ENCODE measurements at places on chromosomes 13 and 19.
A peak's percentile ranks its signal among the peaks of the same experiment; 100 is the strongest.

DNA sequence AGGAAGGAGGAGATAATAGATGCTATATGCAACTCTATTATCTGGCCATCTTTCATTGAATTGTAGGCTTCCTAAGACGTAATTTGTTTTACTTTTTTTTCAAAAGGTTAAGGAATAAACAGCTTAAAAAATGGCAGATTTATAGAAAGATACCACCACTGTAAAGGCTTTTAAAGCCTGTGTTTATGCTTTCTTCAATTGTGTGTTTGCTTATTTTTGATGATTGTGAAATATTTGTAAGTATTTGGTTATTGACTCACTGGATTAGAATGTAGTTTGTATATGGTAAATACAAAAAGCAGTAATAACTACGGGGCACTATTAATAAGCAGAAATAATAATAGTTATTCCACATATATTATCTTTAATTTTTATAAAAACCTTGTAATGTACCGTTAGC, 437.9 kb downstream of the KLF5 start:
- no peak for DNase-seq

DNA sequence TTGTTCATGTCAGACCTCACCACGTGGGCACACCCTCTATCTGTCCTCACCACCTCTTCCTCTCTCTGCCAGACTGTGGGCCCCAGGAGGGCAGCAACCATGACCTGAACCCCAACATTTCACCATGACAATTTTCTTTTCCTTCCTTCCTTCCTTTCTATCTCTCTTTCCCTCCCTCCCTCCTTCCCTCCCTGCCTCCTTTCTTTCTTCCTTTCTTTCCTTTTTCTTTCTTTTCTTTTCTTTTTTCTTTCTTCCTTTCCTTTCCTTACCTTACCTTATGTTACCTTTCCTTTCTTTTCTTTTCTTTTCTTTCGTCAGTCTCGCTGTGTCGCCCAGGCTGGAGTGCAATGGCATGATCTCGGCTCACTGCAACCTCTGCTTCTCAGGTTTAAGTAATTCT, 8.7 kb upstream of the FCER2 start:
- DNase-seq, result no peak

DNA sequence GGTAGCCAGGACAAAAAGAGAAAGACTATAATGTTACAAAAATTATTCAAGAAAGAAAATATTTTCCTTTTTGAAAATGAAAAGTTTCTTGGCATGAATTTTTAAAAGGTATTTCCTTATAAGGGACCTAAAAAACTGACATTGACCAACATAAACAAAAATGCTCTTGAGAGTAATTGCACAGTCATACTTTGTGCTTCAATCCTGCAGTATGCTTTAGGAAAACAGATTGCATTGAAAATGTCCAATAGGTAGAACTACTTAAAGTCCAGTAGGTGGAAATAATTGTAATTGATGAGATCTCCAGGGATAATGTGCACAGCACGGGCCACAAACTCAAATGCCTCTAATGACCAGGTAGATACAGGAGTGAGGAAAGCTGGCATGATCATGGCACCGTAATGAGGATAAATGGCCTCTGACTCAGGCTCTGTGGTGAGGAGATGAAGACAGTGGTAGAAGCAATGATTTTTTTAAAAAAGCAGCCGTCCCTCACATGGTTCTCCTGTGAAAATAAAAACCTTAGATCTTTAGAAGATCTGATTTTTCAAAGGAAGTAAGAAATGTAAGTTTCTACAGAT, 278.0 kb downstream of the ITGBL1 start:
- no peak for DNase-seq

- peak; percentile 72 for DNase-seq
These were observed 816 bp downstream of the SPRED3 start for GRCh38 chr19:38389101-38389925.

DNA sequence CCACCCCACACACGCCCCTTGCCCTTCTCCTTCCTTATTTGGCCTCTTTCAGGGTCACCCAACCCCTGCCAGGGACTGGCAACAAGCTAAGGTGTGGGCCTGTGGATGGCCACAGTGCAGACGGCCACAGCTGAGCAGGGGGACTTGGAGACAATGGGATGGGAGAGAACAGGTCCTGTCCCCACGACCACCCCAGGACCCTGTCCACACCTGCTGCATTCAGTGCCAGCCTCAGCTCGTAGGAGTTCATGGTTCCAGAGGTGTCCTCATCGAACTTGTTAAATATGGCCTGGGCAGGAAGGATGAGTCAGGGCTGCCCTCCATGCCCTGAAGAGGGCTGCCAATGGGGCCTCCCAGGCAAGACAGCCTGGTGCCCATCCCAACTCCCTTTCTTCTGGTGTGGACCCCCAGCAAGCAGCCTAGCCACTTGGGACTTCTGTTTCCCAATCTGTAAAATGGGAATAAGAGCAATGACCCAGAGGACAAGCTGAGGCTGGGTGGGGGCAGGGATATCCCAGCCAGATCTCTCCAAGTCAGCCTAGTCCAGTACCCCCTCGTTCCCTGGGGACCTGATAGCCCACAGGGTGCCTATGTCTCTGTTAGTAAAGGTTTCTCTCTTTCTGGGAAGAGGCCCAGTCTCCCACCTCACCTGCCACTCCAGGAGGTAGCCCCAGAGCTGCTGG, 10.6 kb downstream of the CAPN12 start:
- no peak for DNase-seq

DNA sequence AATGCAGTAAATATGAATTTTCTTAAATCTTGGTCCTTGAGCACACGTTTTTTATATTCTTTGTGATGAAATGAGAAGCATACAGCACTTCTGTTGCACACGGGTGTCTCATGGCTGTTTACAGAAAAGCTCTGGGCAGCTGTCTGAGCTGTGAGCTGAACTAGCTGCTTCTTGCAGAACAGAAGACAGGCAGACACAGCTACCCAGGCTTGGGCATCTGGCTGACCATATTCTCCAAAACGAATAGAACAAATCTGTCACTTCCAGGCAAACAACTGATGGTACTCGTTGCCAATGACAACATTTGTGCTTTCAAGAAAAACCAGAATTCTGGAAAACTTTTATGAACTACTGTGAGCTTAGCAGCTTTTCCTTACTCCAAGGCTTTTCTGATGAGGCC, 16.2 kb downstream of the PCID2 start:
- DNase-seq, result no peak

DNA sequence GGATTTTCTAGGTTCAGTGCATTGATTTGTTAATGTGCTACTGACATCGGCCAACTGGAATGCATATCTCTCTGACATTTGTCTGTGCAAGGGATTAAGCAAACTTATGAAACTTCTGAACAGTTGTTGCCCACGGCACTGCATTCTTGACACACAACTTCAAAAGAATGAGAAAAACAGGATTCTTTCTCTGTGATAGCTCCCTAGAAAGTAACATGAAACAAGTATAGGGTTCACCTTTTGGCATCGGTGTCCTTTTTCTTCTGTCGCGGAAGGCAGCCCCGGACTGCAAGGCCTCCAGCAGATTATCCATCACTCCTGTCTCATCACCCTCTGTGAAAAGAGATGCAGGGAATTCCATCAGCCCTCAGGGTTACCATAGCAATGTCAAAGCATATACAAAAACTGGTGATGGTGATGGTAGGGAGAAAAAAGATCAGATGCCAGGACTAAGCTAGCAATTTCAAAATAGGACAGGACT, 389.2 kb downstream of the DIAPH3 start:
- peak; percentile 14 for DNase-seq

DNA sequence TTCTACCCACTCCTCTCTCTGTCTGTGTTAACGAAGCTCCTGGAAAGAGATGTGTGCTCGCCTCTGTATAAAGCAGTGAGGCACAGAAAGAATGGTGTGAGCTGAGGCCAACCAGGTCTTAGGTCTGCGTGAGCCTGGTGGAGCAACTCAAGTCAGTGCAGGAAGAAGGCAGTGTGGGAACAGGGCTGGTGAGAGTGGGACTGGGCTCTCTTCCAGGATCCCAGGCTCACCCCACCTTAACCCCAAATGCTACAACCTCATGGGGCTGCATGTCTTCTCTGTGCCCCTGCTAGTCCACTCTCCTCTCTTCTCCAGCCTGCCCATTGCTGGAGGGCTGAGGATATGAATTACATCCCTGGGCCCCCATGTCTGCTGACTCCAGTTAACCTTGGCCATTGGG, 127.4 kb downstream of the DCT start:
- no peak for DNase-seq

- DNase-seq, result no peak
These were observed 11.9 kb downstream of the KLF2 start for GRCh38 chr19:16336571-16336970.

DNA sequence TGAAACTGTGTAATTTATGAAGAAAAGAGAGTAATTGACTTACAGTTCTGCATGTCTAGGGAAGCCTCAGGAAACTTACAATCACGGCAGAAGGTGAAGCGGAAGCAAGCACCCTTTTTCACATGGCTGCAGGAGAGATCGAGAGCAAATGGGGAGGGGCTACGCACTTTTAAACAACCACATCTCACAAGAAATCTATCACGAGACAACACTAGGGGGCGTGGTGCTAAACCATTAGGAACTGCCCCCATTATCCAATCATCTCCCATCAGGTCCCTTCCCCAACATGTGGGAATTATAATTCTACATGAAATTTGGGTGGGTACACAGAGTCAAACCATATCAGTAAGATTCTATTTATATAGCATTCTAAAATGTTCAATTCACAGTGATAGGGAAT, 114.8 kb upstream of the TRPC4 start:
- peak; percentile 26 for DNase-seq

GRCh38 chr19:3860499-3860898, 8.3 kb downstream of the ZFR2 start:
- DNase-seq, result no peak

- DNase-seq, result peak; percentile 62
These were observed 83.6 kb downstream of the KL start for GRCh38 chr13:33099860-33100259.

GRCh38 chr13:21511849-21512248, 52.7 kb upstream of the ZDHHC20 start:
- DNase-seq, result no peak

GRCh38 chr13:92260363-92260762, 861.9 kb downstream of the GPC5 start:
- DNase-seq, result no peak

- DNase-seq, result peak; percentile 28
These were observed 4.2 kb downstream of the SULT2B1 start for GRCh38 chr19:48556163-48556562.

GRCh38 chr13:79659121-79659521, 178.2 kb downstream of the NDFIP2 start:
- peak; percentile 73 for DNase-seq

DNA sequence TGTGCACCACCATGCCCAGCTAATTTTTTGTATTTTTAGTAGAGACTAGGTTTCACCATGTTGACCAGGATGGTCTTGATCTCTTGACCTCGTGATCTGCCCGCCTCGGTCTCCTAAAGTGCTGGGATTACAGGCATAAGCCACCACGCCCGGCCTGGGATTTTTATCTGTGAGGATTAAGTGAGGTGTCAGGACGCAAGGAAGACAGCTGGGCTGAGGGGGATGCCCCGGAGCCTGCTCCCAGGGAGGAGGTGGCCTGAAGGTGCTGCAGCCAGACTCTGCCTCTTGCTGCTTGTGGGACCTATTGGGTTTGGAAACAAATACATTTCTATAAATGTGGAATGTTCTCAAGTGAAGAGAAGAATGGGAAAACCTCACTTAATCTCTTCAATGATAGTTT, 131.6 kb downstream of the OLFM4 start:
- DNase-seq, result no peak

GRCh38 chr19:944663-945241, 18.9 kb downstream of the ARID3A start:
- no peak for DNase-seq

- DNase-seq, result peak; percentile 43
These were observed 1677.1 kb downstream of the OLFM4 start for GRCh38 chr13:54705738-54706137.

DNA sequence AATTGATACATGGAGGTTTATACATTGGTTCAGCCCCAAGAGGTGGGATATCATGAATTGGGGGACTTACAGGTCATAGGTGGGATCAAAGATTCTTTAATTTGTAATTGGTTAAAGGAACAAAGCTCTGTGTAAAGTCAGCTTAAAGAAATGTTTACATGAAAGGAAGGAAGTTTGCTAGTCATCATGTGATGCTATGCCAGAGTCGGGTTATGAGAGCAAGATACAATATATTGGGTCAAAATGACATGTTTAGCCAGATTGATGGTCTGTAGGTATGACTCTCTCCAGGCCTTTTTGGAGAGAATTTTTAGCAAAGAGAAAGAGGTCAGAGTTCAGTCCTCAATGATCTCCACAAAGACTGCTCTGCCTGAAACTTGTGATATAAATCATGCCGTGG, 5.3 kb upstream of the CYSLTR2 start:
- DNase-seq, result no peak

GRCh38 chr13:73096173-73096572, 37.4 kb downstream of the KLF5 start:
- no peak for DNase-seq

DNA sequence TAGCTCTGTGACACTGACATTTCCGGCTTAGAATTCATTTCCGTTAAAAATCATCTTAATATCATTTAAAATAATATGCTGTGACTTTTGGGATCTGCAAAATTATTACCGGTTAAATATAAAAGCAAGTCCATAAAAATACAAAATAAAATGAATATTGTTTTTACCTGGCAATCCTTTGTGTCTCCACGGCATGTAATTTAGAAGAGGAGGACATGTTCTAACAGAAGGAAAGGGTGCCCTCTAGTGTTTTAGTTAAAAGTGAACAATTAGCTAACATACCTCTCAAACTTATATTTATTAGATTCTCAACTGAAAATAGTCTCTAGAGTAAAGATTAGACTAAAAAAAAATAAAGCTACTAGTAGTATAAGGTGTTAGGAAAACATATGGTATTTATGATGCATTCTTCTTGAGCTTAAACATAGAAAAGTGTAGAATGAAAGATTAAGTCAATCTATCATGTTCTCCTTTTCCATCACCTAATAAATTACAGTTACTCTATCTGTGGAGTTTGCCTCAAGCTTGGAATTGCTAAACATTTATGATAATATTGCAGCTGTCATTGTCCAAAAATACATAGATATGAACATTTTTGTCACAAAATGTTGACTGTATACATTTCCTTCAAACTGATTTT, 676.7 kb upstream of the SPRY2 start:
- peak; percentile 70 for DNase-seq

- DNase-seq, result no peak
These were observed 411.2 kb downstream of the KCTD12 start for GRCh38 chr13:76474966-76475365.

- peak; percentile 41 for DNase-seq
These were observed 86.2 kb upstream of the FRY start for GRCh38 chr13:31945202-31945961.

- DNase-seq, result no peak
These were observed 32.6 kb upstream of the GATAD2A start for GRCh38 chr19:19372656-19373416.
